ENCODE measurements at places on chromosomes 4 and X.

GRCh38 chr4:151653548-151653918 is 107.3 kb downstream of the GATB start:
- no peak for DNase-seq

DNA sequence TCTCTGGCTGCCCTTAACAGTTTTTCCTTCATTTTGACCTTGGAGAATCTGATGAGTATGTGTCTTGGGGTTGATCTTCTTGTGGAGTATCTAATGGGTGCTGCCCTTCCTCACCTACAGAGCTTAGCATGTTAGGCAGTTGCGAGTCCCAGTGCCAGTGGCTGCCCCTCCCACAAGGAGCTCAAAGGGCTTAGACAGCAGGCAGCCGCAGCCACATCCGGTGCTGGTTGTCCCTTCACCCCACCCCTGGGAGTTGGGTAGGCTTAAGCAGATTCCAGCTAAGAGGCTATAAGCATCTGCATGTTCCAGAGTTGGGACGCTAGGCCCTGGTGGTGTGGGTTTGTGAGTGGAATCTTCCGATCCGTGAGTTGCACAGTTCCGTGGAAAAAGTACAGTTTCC is 322.1 kb upstream of the ARX start:
- no peak for DNase-seq

- peak; percentile 18 for DNase-seq
These were observed 33.6 kb upstream of the NOCT start for GRCh38 chr4:138981930-138982390.

DNA sequence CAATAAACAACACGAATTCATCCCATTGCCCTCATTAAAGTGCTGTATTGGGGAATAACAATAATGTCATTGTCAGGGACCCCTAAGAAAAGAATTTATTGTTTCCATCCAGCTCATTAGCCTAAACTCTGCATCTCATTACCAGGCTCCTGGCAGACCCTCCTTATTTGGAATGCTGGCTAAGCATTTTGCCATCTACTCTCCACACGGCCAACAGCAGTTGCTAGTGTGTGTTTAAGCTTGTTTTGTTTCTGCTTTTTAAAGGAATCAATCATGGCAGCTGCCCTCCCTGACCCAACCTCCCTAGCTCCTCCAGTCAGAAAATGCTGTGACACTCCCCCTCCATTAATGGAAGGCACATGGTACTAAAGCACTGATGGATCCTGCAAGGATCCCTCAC is 43.5 kb downstream of the GATB start:
- DNase-seq, result no peak

DNA sequence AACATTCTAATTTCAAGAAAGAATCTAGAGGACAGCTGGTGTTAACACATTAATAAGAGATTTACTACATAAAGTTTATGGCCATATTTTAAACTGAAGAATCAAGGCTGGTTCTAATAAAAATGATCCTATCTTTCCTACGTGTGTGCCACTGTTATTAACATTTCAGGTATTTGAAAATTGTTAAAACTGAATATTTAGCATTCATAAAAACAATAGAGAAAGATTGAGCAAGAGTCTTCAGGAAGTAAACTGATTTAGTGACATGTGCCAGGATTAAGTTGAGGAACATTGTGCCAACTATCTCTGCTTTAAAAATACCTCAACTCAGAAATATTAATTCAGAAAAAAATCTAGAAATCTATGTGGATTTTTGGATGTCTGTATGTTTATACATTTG is 810.1 kb downstream of the FAT4 start:
- no peak for DNase-seq

Measured in GM04503 (cell line).